Ascending aorta (tissue), 2 donors: ENCODE measurements at places on chromosomes 2 and 18. TPM values are rescaled to one million over a fixed set of nuclear protein-coding genes. Genes with fewer than 3 reads are reported as not detected.

DNA sequence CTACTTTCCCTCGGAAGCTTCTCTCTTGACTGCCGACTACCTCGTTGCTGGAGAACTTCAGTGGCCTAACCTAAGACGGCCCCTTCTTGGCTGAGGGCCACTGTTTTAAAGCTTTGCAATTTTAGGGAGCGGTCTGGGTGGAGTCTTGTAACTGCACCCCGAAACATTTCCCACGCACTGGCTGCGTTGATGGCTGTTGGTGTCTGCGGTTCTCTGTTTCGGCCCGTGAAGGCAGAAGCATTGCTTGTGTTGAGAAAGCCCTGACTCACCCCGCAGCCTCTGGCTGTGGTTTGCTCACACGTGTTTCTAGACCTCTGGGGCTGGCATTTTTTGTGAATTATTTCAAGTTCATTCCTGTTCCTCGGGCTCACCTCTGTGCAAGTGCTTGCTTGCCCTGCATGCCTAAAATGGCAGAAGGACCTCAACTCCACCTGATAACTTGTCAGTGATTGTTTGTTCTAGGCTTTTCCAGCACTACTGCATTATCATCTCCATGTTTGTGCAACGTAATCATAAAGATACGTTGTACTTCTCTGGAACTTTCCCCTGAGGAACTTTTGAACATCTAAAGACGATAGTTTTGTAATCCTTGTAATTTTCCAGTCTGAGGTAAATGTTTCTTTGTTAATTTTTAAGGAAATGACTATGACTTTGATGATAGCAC is 94.2 kb upstream of the DLX2 start:
- DNase-seq: no peak

DNA sequence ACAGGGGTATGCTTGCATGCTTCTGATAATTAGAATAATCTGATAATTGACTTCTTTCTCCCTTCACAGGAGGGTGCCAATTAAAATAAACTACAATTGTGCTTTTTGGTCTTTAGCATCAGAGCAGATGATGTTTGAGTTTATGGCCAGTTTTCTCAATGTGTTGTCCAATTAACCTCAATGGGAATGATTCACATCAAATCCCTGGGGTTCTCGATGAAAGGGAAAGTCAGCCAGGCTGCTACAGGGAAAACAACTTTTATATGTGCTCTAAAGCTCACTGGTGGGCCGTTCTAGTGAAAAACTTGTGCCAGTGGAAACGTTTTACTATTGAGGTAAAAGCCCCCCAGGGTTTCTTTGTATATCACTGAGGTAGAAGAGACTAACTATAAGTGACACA is 887.3 kb upstream of the CRIM1 start:
- DNase-seq: no peak

- no peak for DNase-seq
Observed at GRCh38 chr18:70758780-70759179, 469.9 kb downstream of the SOCS6 start.

- DNase-seq: no peak
Observed at GRCh38 chr18:24486684-24487083, 26.2 kb downstream of the HRH4 start.

DNA sequence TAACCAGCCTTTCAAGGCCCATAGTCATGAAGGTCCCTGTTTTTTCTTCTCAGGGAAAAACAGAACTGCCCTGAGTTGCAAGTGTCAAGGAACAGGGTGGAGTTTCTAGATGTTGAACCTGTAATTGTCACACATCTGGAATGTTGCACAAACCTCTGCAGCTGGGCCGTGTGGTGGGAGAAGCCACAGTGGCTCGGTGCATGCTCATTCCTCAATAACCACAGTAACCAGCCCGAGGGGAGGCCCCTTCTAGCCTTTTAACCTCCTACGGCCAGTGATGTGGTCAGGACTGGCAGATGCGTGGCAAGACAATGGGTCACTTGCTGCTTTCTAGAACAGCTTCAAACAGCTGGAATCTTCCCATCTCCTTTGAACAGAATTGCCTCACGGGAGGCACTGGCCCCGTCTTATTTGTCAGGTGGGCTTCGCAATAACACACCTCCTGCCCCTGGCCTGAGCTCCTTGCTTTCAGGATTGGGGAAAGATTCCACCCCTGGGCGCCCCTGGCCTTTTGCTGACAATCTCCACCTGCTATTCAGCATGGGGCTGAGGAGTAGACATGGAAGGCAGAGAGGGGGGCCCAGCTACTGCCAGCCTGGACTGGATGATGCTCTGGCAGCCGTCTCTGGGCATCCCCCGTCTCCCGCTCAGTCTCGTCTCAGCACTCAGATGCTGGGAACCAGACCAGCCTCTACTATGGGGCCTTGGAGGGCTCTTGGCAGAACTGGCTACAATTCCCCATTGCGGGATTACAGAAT is 102.9 kb downstream of the KLHL29 start:
- DNase-seq: no peak

The UPP2 gene
- total RNA-seq: not detected
